Thoracic aorta endothelial cell (primary cell): ENCODE measurements at places on chromosomes 5 and 9. TPM values are rescaled to one million over a fixed set of nuclear protein-coding genes. Genes with fewer than 3 reads are reported as not detected.

The C9orf153 gene
- total RNA-seq: 0.22 and 0.27 TPM in 2 replicates

The SPATA6L gene
- total RNA-seq: 1.8 and 2.3 TPM in 2 replicates

The NEUROG1 gene
- not detected in 2 replicates for total RNA-seq

The GRM6 gene
- not detected in 2 replicates for total RNA-seq

The MBLAC2 gene
- 7.4 and 11.5 TPM in 2 replicates for total RNA-seq

The CDC25C gene
- 13.0 and 19.0 TPM in 2 replicates for total RNA-seq

The LRRTM2 gene
- total RNA-seq: 0.13 and 0.43 TPM in 2 replicates

The PFN3 gene
- total RNA-seq: not detected in 2 replicates

The TAF11L8 gene
- not detected in 2 replicates for total RNA-seq

The FAM221B gene
- not detected in 2 replicates for total RNA-seq

The SHROOM1 gene
- total RNA-seq: 5.3 and 8.5 TPM in 2 replicates

The SPIN1 gene
- 71.3 and 72.8 TPM in 2 replicates for total RNA-seq

The RAD50 gene
- 34.3 and 36.6 TPM in 2 replicates for total RNA-seq

The FOXD4L5 gene
- 0.07 TPM in 1 of 2 replicates, not detected in the other for total RNA-seq

The SQSTM1 gene
- total RNA-seq: 296 and 317 TPM in 2 replicates

The F12 gene
- total RNA-seq: 1.7 and 1.9 TPM in 2 replicates

The FER gene
- total RNA-seq: 37.5 and 37.9 TPM in 2 replicates

The SIGMAR1 gene
- 73.8 and 123 TPM in 2 replicates for total RNA-seq

The PSD2 gene
- total RNA-seq: not detected in 2 replicates

The SLC2A6 gene
- 19.0 and 33.8 TPM in 2 replicates for total RNA-seq

The PAEP gene
- not detected in 2 replicates for total RNA-seq

The LRRC19 gene
- not detected in 2 replicates for total RNA-seq

The ORM2 gene
- not detected in 2 replicates for total RNA-seq

The TPM2 gene
- 122 and 178 TPM in 2 replicates for total RNA-seq

The VAV2 gene
- total RNA-seq: 13.4 and 15.0 TPM in 2 replicates

The SLC36A3 gene
- total RNA-seq: not detected in 2 replicates

The PCSK5 gene
- 8.4 and 18.5 TPM in 2 replicates for total RNA-seq

The DMGDH gene
- total RNA-seq: 0.07 TPM in 1 of 2 replicates, not detected in the other

The TRMO gene
- 14.5 and 14.8 TPM in 2 replicates for total RNA-seq

The GADD45G gene
- 0.29 and 0.53 TPM in 2 replicates for total RNA-seq

The ISL1 gene
- total RNA-seq: not detected in 2 replicates

The C5orf63 gene
- 2.1 and 2.7 TPM in 2 replicates for total RNA-seq

The VCP gene
- 479 and 512 TPM in 2 replicates for total RNA-seq

The PCDH1 gene
- 163 and 194 TPM in 2 replicates for total RNA-seq

The PGM5 gene
- 0.27 and 0.93 TPM in 2 replicates for total RNA-seq

The MEIKIN gene
- not detected in 2 replicates for total RNA-seq

The SMIM33 gene
- 0.13 TPM in 1 of 2 replicates, not detected in the other for total RNA-seq

The CCDC112 gene
- 13.1 and 18.6 TPM in 2 replicates for total RNA-seq

The ENHO gene
- total RNA-seq: 0.22 TPM in 1 of 2 replicates, not detected in the other

The PCDHA11 gene
- total RNA-seq: under 0.01 TPM in 1 of 2 replicates, not detected in the other

The NMUR2 gene
- total RNA-seq: not detected in 2 replicates

The FANCC gene
- total RNA-seq: 12.1 and 13.1 TPM in 2 replicates

The NTNG2 gene
- total RNA-seq: 0.07 and 0.13 TPM in 2 replicates

The LVRN gene
- 0.07 and 0.13 TPM in 2 replicates for total RNA-seq

The HEMGN gene
- total RNA-seq: not detected in 2 replicates
